ENCODE measurements at places on chromosomes 11 and 22. TPM values are rescaled to one million over a fixed set of nuclear protein-coding genes. Genes with fewer than 3 reads are reported as not detected.

GRCh38 chr11:57197762-57198161 lies 16.0 kb downstream of the LRRC55 start:
- no peak for DNase-seq

- DNase-seq: peak; percentile 80
Observed at GRCh38 chr11:58625826-58626460, 3.5 kb downstream of the CNTF start.

The MIOX gene
- total RNA-seq: 1.8 TPM

The SYCE3 gene
- 0.71 TPM for total RNA-seq

DNA sequence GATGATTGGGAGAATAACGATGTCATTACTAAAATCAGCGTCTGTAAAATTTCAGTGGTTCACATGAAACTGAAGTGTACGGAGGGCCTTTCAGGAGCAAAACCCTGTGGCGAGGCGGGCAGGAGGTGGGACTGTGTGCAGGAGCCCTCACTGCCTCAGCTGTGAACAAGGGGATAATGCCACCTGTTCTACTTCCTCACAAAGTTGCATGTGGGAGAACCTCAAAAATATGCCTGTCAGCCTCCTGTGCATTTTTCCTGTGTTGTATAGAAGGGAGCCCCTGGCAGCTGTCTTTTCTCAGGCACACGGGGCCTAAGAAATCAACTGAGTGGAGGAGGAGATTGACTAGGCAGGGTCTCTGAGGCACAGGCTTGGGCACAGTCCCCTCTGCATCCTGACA lies 43.0 kb upstream of the MYO18B start:
- DNase-seq: no peak

DNA sequence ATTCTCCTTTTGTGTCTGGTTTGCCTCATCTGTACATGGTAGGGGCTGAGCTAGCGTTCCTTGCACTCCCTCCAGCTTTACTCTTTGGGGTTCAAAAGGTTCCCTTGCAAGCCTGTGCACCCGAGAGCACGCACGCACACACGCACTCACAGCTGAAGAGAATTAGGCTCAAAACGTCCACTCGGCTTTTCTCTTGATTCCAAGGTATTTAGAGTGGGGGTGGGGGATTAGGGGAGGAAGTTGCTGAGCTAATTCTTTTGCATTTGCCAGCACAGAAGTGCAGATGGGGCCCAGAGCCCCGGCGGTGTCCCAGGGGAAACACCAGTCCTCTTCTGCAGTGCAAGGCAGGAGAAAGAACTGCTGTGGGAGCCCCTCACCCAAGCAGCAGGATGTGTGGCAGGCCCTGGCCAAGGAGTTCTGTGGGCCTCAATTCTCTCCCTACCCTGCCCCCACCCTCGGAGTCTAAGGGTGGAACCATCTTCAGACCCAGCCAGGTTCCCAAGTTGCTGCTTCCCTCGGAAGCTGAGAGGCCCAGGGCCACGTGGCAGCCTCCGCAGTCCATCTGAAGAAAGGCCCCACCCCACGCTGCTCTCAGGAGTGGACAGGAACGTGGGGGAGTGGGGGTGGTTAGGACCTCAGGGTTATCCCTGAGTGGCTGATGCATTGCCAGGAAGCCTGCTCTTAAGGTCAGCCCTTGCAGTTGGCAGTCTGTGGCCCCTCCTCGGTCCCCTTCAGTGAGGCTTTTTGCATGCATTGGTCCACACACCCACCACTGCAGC lies 3.8 kb upstream of the KCNQ1OT1 start:
- no peak for DNase-seq

The PHOX2A gene
- total RNA-seq: not detected
